ENCODE measurements at places on chromosomes 2 and 18.
A peak's percentile ranks its signal among the peaks of the same experiment; 100 is the strongest.

DNA sequence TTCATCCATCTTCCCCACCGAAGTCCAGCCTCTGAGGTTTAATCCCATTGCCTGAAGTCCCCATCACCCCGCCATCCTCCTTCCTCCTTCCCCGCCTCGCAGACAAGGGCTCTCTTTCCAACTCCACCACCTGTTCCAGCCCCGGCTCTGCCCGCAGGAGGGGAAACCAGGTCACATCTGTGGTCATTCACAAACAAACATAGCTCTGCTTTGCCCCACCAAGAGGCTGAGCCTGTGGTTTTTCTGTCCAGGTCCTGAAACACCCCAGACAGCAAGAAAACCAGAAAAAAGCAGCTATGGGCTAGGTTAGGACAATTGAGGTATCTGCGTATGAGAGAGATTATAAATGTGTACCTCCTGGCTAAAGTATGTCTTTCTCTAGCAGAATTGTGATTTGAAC is 144.7 kb downstream of the GLI2 start:
- no peak for DNase-seq

GRCh38 chr2:78304678-78305077 is 720.8 kb upstream of the REG3G start:
- no peak for DNase-seq

GRCh38 chr2:71930049-71930681 is 217.5 kb downstream of the CYP26B1 start:
- no peak for DNase-seq

DNA sequence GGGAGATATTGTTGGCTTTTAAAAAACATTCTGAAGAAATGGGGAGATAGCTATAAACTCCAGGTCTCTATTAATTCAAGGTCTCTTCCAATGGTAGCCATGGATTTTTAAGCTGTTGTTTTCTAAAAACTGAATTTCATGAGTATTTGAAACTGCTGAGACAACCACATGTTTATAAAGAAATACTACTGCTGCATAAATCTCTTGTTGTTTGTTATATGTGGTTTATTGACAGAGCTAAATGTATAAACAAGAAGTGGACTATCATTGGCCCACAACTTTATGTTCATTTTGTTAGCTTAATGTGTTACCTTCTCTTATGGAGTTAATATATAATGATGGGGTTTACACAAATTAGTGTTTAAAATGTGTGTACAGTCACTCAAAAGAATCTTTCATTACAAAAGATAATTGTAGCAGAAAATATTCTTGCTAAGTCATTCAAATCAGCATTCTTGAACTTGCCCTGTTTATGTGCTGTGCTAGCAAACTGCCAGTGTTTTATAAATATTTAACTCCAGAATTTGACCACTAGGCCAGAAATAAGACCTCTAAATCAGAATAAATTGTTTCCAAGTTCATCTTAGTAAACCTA is 242.1 kb downstream of the TMX3 start:
- DNase-seq: no peak

GRCh38 chr2:68253219-68254068 is 1.1 kb upstream of the PPP3R1 start:
- peak; percentile 53 for DNase-seq

DNA sequence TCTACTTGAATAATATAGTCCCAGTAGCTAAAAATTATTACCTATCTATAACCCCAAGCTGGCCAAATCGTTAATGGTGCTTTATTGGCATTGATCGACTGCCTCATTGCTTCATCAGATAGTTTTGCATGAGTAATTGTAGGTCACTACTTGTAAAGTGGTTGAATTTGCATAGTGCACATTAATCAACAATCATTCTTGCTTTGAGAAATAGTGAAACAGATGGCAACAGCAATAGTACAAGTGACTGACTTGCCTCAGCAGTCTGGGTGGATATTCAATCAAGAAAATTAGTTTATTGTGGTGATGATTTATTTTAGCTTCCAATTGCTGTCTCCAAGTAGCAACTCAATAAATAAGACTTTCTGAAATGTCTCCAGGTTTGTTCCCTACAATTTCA is 117.8 kb upstream of the NRXN1 start:
- no peak for DNase-seq

- no peak for DNase-seq
These were observed 42.3 kb downstream of the RPL37A start for GRCh38 chr2:216540920-216541319.

GRCh38 chr2:139469985-139470384 is 689.8 kb upstream of the NXPH2 start:
- DNase-seq: no peak

Data from fibroblast of the aortic adventitia (primary cell).